ENCODE measurements at places on chromosomes 7 and 10.
A peak's percentile ranks its signal among the peaks of the same experiment; 100 is the strongest.

DNA sequence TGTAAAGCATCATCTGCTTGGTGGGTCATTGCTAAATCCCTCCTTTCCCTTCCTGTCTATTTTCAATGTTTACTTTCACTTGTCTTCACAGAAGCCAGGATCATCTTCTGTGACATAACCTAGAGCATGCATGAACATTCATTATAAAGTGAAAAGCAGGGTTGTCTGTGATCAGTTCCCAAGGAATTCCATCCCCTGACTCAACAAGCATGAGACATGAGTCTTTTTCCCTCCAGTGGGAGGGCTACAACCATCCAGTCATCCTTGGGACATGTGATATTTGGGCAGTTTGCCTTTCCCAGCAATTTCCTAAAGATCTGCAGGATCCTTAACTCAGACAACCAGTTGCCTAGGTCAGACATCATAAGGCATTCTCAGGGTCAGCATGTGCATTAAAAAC is 166.3 kb upstream of the TMEM196 start:
- DNase-seq, result no peak

DNA sequence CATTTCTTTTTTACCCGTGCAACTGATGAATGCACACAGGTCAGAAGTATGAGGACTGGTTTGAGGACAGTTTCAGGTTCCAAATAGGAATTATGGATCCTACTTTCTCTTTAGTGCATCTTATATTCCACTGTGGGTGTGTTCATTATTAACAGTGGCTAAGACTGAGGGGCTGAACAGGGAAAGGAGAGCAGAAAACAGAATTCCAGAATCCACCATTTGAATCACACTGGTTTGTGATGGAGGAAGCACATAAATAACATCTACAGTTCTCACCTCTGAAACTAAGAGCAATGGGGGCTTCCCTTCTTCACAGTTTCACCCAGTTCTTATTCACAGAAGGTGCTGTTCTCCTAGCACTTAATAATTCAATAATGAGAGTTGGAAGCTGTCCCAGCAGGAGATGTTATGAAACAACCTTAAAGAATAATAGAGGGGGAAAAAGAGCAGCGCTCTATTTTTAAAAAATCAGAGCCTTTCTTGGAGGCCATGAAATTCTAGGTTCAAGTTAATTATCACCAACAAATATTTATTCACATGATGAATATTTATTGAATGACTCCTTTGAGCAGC is 205.1 kb downstream of the CREB5 start:
- DNase-seq, result no peak

GRCh38 chr10:90988024-90988423 is 67.1 kb upstream of the ANKRD1 start:
- no peak for DNase-seq

- DNase-seq, result no peak
Measured at GRCh38 chr7:109663806-109664205, 1094.1 kb downstream of the DNAJB9 start.

- peak; percentile 8 for DNase-seq
Measured at GRCh38 chr10:23192712-23193434, 761 bp downstream of the PTF1A start.
